ENCODE measurements at places on chromosomes 16 and 17.

DNA sequence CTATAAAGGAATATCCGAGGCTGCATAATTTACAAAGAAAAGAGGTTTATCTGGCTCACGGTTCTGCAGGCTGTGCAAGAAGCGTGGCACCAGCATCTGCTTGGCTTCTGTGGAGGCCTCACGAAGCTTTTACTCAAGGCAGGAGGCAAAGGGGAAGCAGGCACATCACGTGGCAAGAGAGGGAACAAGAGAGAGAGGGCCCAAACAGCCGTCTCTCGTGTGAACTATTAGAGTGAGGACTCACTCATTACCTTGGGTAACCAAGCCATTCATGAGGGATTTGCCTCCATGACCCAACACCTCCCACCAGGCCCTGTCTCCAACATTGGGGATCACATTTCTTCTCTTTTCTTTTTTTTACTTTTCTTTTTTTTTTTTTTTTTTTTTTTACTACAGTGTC lies 7.5 kb upstream of the ALKBH5 start:
- no peak overlapping the region for H3K4me3 ChIP-seq
- DNase-seq = no peak
- no peaks in the 10 kb centered on the region for H3K4me1 ChIP-seq
- H3K27me3 ChIP-seq = no peaks in the 10 kb centered on the region

DNA sequence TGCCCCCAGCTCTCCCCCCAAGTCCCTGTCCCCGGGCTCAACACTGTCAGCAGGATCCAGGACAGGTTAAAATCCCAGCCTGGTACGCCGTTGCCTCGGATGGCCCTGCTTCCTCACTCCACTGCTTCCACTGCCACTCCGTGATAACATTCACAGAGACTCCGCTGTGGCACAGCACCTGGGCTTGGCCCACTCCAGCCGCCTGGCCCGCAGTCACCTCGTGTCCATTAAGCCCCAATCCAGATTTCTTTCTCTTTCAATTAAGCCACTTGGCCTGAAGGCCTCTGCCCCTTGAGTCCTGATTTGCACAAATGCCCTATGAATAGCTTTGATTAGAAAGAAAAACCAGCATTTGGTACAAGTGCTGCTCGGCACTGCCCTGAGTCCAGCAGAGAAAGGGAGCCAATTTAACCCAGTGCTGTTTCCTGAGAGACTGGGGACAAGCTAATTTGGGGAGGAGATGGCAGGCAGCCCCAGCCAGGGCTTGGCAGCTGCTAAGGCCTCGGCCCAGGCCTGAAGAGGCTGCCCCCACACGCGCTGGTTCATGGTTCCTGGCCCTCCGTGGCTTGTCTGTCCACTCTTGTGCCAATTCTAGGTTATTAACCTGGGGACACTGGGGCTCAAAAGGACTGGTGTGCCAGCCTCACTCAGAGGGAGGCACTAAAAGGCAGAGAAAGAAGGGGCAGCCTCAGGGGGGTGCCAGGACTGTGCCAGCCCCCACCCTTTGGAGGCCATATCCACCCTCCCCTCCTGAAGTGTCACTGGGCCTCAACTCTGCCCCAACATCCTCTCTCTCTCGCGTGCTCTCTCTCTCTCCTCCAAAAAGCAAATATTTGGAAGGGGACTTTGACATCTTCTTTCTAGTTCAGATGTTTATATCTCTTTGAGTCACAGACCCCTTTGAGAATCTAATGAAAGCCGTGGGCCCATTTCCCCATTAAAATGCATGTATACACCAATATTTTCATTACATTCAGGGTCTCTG lies 29.8 kb upstream of the SPPL2C start:
- no peaks in the 10 kb centered on the region for H3K36me3 ChIP-seq
- DNase-seq = no peak
- peaks cover 6% of the 10 kb centered on the region for H3K27me3 ChIP-seq

GRCh38 chr17:75447951-75448856 lies 8.2 kb upstream of the TMEM94 start:
- DNase-seq = no peak
- H3K4me1 ChIP-seq = peaks cover 9% of the 10 kb centered on the region
- H3K27ac ChIP-seq = no peak overlapping the region

GRCh38 chr16:67481561-67482232 lies 740 bp upstream of the ATP6V0D1 start:
- H3K36me3 ChIP-seq = no peaks in the 10 kb centered on the region
- H3K4me1 ChIP-seq = peaks cover 17% of the 10 kb centered on the region
- no peaks in the 10 kb centered on the region for H3K27me3 ChIP-seq
- H3K27ac ChIP-seq = peak overlapping the region; percentile 59
- no peak for DNase-seq
- H3K4me3 ChIP-seq = peak overlapping the region; percentile 89

DNA sequence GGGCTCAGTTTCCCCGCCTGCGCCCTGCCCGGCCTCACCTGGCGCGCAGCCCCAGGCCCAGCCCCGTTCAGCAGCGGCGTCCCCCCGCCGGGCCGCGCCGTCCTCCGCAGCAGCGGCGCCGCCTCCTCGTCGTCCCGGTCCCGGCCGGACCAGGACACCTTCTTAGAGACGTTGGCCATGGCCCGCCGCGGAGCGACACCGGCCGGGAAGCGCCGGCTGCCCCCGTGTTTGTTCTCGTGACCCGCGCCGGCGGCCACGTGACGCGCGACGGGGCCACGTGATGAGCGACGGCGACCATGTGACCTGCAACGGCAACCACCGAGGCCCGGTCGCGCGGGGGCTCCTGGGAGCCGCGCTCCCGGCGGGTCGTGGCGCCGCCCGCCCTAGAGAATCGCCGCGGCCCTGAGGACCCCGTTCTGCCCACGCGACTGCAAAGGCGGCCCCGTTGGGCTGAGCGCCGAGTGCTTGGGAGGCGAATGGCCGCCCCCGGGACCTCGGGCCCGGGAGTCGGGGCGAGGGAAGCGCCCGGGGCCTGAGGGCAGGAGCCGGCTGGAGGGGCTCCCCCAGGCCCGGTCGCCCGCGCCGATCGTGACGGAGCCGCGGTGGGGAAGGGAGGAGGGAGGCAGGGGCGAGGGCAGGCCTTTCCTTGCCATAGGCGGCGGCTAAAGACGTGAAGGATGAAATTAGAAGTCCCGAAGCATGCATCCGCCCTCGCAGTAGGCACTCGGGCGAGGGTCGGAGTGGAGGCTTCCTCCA lies at the start of gene CLCN7:
TSS of gene CLCN7 (minus strand) at position 233 of the 756 bp plus-strand sequence. CDS start at position 179, 54 bp downstream.
- H3K4me3 ChIP-seq = peak within 1 kb of the TSS; percentile 84
- no peaks in the 10 kb centered on the region for H3K36me3 ChIP-seq
- peaks cover 14% of the 10 kb centered on the region for H3K4me1 ChIP-seq
- H3K27ac ChIP-seq = peak within 1 kb of the TSS; percentile 77

GRCh38 chr17:33284022-33284421 lies 9.1 kb downstream of the ASIC2 start:
- H3K36me3 ChIP-seq = no peaks in the 10 kb centered on the region
- peak overlapping the region; percentile 49 for H3K27ac ChIP-seq
- H3K4me1 ChIP-seq = peaks cover 39% of the 10 kb centered on the region
- H3K27me3 ChIP-seq = no peaks in the 10 kb centered on the region

DNA sequence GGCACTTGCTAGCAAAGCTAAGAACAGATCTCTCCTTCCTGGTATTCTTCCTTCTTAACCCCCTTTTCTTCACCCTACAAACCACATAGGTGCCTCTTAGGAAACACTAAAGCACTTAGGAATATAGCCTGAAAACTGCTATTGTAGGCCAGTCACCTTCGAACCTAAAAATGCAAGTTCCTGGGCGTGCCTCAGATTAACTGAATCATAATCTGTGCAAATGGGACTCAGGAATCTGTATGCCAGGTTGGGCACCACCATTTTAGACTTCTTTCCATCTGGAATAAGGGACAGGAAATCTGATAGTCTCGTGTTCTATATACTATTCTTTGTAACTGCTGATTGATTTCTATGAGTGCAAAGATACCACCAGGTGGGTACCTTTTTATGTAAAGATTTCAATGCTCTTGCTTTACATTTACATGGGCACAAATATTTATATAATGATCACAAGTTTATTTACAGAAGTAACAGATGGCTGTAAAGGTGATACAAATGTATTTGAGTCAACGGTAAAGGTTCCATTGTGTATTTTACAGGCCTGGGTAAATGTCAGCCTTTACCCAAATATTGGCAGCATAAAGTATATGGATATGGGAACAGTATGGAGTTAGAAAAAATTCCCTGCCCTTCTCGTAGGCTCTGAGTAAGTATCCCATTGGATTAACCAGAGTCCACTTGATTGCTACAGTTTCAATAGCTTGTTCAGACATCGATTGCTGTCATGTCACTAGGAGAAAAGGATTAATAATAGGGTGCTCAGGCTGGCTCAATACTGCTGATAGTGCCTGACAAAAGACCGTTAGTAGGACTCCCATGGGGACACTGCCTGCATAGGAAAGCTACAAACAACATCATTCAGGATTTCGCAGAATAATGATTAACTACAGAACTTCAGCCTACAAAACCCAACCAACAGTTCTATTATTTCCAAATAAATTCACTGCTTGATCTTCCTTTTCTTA lies 124.7 kb downstream of the SNX11 start:
- no peak overlapping the region for H3K27ac ChIP-seq
- DNase-seq = no peak
- peaks cover 18% of the 10 kb centered on the region for H3K4me1 ChIP-seq
- no peaks in the 10 kb centered on the region for H3K36me3 ChIP-seq
- H3K27me3 ChIP-seq = no peaks in the 10 kb centered on the region
- H3K4me3 ChIP-seq = no peak overlapping the region

GRCh38 chr17:27329146-27329805 lies 35.4 kb downstream of the WSB1 start:
- H3K36me3 ChIP-seq = no peaks in the 10 kb centered on the region
- no peak for DNase-seq
- H3K4me1 ChIP-seq = peaks cover 25% of the 10 kb centered on the region

DNA sequence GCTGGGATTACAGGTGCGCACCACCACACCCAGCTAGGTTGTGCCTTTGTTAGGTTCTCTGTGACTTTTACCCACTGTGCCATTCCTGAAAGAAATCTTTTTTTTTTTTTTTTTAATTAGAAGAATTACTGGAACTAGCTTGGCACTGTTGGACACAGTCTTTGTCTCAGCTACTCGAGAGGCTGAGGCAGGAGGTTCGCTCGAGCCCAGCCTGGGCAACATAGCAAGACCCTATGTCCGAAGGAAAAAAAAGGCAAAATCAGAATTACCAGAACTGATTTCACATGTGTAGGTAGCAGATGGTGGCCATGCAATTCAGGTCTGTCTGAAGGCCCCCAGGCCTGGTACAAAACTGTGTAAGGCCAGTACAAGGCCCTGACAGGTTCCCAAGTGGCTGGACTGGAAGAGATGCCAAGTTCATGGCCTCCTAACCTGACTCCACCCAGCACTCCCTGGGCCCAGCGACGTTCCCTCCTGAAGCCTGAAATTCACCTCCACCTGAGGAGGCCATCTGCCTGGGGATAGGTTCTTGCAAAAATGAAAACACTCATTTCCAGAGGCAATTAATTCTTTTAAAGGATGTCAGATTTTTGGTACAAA lies 23.0 kb downstream of the CARHSP1 start:
- peaks cover 28% of the 10 kb centered on the region for H3K4me1 ChIP-seq
- DNase-seq = no peak
- H3K27ac ChIP-seq = no peak overlapping the region
- H3K36me3 ChIP-seq = peaks cover 33% of the 10 kb centered on the region
- H3K27me3 ChIP-seq = no peaks in the 10 kb centered on the region

- DNase-seq = no peak
- H3K36me3 ChIP-seq = no peaks in the 10 kb centered on the region
- no peak overlapping the region for H3K4me3 ChIP-seq
- no peak overlapping the region for H3K27ac ChIP-seq
These were observed 107.9 kb upstream of the EEF2KMT start for GRCh38 chr16:5205361-5206040.

DNA sequence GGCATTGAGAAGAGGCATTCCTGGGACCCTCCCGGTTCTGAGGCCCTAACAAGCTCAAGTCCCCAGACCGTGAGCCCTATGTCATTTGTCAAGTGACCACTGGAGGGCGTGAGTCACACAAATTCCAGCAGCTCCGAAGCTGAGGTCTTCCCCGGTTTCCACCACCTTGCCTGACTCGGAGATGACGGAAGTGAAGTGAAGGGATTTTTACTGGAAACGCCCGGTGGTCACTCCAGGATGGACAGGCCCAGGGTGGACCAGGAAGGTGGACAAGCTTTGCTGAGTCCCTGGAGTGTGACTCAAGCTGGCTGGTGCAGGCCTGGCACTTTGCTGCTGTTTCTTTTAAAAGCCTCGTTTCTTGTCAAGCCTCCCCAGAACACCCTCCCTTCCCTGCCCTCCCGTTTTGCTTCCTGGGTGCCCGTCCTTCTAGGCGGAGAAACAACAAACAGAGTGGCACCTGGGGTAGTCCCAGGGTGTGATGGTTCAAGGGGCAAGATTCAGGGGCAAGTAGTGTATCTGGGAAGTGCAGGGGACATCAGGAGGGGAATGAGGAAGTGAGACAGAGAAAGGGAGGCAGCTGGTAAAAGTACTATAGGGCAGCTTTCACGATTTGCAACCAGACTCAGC lies 5.3 kb upstream of the NOS2 start:
- peaks cover 18% of the 10 kb centered on the region for H3K27me3 ChIP-seq
- no peak overlapping the region for H3K4me3 ChIP-seq
- no peaks in the 10 kb centered on the region for H3K36me3 ChIP-seq
- peaks cover 5% of the 10 kb centered on the region for H3K4me1 ChIP-seq
- DNase-seq = peak; percentile 63

GRCh38 chr17:59372138-59372751 lies 40.8 kb downstream of the YPEL2 start:
- no peaks in the 10 kb centered on the region for H3K4me1 ChIP-seq
- H3K27me3 ChIP-seq = no peaks in the 10 kb centered on the region
- H3K36me3 ChIP-seq = no peaks in the 10 kb centered on the region
- DNase-seq = no peak

DNA sequence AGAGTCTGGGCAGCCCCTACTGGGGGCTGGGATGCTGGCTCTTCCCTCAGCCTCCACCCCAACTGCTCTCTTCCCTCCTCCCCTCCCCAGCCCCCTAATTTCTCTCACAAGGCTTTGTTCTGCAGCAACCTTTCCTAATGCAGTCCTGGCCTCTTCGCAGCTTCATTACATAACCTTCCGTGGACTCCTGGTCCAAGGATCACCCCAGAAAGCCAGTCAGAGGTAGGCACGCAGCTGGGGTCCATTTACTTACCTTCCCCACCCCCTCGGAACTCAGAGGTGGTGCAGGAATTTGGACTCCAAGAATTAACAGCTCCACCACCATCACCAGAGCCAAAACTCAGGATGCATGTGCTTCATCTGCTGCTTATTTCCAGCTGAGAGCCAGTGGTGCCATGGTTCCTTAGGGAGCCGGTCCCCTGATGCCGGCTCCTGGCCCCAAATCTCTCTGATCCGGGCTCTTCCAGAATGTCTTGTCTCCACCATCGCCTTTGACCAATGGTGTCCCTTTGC lies 40.9 kb downstream of the MAPT start:
- peaks cover 17% of the 10 kb centered on the region for H3K27me3 ChIP-seq
- no peaks in the 10 kb centered on the region for H3K4me1 ChIP-seq
- H3K36me3 ChIP-seq = no peaks in the 10 kb centered on the region
- no peak overlapping the region for H3K4me3 ChIP-seq
- DNase-seq = no peak

DNA sequence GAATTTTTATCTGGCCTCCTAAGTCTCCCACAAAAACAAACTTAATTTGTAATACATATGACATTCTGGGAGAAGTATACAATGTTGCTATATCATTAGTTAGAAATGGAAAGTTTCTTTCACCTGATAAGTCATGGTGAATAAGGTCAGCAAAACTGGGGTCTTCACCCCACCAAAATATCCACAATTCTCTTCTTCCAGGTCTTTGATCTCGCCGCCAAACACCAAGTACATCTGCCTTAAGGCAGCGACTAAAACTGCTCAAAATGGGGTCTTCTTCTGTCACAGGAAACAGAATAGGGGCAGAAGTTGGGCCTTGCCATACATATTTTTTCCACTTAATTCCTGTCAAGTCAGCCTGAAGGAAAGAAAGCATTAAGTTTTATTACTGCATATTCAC lies 2.1 kb downstream of the MED13 start:
- H3K27me3 ChIP-seq = no peaks in the 10 kb centered on the region
- H3K36me3 ChIP-seq = peaks cover 3% of the 10 kb centered on the region
- peak overlapping the region; percentile 88 for H3K27ac ChIP-seq
- H3K4me3 ChIP-seq = peak overlapping the region; percentile 88
- DNase-seq = no peak
